ENCODE measurements at places on chromosomes 5 and 9.

- H3K4me1 ChIP-seq, result no peaks in the 10 kb centered on the region
- H3K36me3 ChIP-seq, result no peaks in the 10 kb centered on the region
- no peaks in the 10 kb centered on the region for H3K27me3 ChIP-seq
- H3K27ac ChIP-seq, result no peak overlapping the region
Observed at GRCh38 chr9:28648723-28649122, 1075.4 kb upstream of the C9orf72 start.

DNA sequence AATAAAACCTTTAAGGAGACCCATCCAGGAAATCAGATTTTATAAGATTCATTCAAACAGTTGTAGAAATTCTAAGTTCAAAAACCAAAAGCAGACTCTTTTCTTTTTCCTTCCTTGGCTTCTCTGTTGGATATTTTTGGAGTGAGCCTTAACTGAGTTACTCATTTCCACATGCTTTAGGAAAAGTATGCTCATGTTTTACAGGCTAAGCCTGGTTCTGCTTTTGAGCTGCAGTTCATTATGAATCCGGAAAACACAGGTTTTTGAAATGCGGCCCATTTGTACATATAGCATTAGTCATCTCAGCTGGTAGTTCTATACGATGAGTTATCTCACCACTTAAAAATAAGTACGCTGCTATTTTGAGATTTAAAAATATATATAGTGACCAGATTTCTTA lies 156.6 kb upstream of the DMRT1 start:
- no peak overlapping the region for H3K27ac ChIP-seq
- H3K4me3 ChIP-seq, result no peak overlapping the region
- no peaks in the 10 kb centered on the region for H3K36me3 ChIP-seq
- DNase-seq, result no peak
- H3K4me1 ChIP-seq, result peaks cover 10% of the 10 kb centered on the region

DNA sequence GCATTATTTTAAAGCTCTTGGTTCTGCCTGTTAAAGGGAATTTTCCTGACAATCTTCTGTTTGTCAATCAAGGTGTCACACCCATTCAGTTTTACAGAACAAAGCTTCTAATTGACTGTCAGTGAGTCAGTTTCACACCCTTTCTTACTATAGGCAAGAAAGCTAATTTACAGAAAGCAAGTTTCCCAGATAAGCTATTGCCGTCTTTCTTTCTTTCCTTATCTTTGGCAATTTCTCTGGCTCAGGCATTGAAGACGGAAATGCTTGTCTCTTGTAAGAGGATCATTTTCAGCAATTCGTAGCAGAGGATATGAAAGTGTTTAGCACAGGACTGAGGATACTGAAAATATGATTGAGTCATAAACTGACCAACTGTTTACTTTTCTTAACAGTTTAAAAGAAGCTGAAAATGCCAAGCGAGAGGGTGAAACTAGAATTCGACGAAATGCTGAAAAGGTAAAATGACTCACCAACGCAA lies 27.0 kb downstream of the SPINK5 start:
- no peaks in the 10 kb centered on the region for H3K4me1 ChIP-seq
- H3K4me3 ChIP-seq, result no peak overlapping the region
- no peaks in the 10 kb centered on the region for H3K27me3 ChIP-seq
- H3K36me3 ChIP-seq, result no peaks in the 10 kb centered on the region
- H3K27ac ChIP-seq, result no peak overlapping the region
- DNase-seq, result no peak

- no peak overlapping the region for H3K4me3 ChIP-seq
- no peak overlapping the region for H3K27ac ChIP-seq
- H3K36me3 ChIP-seq, result no peaks in the 10 kb centered on the region
- no peaks in the 10 kb centered on the region for H3K4me1 ChIP-seq
Observed at GRCh38 chr9:135340143-135340655, 139.4 kb upstream of the PPP1R26 start.

DNA sequence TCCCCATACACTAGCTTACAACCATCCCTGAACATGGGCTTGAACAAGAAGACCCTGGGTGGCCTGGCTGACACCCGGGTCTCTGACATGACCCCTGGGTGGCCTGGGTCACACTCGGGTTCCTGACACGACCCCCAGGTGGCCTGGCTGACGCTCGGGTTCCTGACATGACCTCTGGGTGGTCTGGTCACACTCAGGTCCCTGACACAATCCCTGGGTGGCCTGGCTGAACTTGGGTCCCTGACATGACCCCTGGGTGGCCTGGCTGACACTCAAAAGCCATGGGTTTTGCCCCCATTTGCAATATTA lies 38.0 kb downstream of the PRRT1B start:
- DNase-seq, result no peak
- no peak overlapping the region for H3K4me3 ChIP-seq
- H3K4me1 ChIP-seq, result peaks cover 45% of the 10 kb centered on the region
- H3K27me3 ChIP-seq, result no peaks in the 10 kb centered on the region
